ENCODE measurements at places on chromosomes 1 and 21.

GRCh38 chr1:33655496-33655895 is 183.1 kb downstream of the ZSCAN20 start:
- DNase-seq = no peak

DNA sequence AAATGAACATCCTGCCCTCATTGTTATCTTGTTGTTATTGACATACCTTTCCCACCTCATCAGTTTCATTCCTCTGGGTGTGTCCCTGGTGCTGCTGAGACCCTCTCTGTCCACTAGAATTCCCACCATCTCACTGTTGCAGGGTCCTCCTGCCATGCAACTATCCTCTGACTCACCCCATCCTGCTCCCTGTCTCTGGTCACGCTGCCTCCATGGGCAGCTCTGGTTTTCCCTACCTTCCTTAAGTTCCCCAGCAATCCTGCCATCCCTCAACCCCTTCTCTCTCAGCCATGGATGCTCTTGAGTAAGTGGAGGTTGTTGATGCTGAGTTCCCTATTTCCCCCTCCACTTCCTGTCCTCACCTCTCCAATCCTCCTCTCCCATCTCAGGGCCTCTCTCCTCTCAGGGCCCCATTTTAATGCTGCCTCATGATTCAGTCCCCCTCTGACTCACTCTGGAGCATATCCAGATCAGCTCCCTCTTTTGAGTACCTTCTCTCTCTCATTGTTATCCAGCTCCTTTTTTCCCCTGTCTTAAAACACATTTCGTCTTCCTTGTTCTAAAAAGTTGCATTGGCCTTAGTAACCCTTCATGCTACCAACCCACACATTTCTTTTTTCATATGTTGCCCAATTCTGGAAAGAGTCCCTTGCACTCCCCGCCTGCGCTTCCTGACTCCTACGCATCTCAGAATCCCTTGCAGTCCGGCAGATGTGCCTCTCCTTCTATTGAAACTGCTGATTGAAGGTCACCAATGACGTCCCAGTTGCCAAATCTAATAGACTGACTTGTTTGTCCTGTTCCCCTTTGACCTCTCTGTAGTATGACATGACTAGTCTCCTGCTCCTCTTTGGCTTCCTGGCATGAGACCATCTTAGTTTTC is 92.0 kb downstream of the CNIH3 start:
- DNase-seq = no peak

- no peak for DNase-seq
Measured at GRCh38 chr21:14313300-14313699, 69.6 kb downstream of the HSPA13 start.

- no peak for DNase-seq
Measured at GRCh38 chr21:40152476-40152875, 285.2 kb downstream of the PCP4 start.

DNA sequence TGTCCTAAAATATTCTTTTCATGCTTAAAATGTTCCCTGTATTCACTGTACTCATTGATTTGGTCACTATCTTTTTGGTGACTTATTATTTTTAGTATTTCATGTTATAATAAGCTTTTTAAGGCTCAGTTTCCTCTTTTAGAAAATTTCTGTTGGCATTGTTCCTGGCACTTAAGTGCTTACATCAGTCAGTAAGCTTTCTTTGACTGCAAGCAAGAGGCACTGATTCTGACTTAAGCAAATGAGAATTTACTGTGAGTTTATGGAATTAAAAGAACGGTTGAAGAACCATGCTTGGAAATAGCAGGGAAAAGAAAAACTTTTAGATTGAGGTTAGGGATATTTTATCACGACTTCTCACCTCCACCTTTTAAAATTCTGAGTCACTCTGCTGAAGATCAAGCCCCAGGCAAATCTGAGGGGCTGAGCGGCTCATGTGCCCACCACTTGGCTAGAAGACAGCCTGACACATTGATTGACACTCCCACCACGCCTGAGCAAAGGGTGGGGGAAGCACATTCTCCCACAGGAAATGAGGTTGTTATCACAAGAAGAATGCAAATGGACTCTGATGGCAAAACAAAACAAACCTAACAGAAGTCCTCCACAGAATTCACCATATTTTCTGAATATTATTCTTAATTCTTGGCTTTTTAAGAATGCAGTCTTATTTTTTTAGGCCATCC is 102.8 kb downstream of the KCTD3 start:
- peak; percentile 37 for DNase-seq

- DNase-seq = no peak
Measured at GRCh38 chr21:32392299-32392879, 423 bp downstream of the URB1 start.

DNA sequence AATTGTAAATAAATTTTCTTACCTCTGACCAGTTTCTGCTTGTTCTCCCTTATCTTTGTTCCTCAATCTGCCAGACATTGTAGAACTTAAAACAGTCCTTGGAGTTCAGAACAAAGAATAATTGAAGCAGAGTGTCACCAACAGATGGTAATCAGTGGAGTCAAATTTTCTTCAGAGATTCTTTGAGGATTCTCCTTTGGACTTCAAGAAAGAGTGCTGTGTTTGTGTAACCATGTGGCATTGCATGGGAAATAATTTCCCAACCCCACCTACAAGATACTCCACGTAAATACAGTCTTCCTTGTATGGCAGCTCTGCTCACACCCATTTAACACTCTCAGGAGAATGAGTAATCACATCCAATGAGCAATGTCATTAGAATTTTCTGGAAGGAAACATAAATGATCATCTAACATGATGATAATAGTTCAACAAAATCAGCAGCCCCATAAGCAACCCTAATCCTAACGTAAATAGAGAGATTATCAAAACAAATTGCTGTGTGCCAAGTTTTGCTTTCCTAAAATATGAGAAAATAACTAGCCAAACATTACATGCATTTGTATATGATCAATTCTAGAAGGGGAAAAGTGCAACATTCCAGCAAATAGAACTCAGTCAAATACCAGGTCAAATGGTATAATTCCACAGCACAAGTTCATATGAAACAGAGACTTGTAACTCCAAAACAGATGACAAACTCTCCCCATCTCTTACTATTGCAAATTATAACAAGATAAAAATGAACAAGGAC is 6.9 kb upstream of the DENND1B start:
- no peak for DNase-seq

GRCh38 chr21:42514883-42515228 is 1.2 kb downstream of the SLC37A1 start:
- no peak for DNase-seq

GRCh38 chr21:45316871-45317397 is 29.2 kb upstream of the POFUT2 start:
- no peak for DNase-seq

DNA sequence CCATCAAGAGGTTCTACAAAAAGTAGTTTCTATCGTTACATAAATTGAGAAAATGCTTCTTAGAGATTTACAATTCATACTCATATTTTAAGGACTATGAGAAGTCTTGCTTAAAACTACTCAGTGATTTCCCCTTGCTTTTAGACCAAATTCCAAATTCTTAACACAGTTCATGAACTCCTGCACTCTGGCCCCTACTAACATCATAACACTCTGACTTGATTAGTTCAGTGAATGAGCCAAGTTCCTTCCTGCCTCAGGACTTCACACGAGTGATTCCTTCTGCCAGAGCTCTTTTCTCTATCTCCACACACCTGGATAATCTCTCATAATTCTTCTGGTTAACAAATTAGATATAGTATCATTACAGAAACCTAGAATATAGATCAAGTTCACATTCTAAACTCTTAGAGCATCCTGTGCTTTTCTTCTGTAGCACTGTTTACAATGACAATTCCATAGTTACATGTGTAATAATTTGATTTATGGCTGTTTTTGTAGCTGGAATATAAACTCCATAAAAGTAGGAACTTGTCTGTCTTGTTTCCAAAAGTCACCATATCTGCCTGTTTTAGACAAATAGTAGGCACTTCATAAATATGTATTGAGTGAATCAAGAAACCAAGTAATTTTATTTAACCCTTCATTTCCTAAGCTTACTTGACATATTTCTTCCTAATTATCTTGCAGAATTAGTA is 59.9 kb downstream of the NUF2 start:
- no peak for DNase-seq

DNA sequence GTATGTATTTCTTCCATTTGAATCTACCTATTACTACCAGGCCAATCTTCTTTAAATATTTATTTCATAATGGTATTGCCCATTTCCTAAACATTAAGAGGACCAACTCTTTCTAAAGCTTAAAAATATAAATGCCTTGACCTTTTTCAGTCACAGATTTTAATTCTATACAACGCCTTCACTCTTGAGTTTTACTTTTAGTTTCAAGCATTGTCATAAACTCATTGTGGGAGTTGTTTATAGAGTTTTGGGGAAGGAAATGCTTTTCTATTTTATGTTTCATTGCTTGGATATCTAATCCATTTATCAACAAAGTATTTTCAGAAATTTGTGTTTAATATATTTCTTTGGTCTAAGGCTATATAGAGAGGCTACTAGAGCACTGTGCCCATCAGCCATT is 155.8 kb downstream of the DPYD start:
- no peak for DNase-seq

DNA sequence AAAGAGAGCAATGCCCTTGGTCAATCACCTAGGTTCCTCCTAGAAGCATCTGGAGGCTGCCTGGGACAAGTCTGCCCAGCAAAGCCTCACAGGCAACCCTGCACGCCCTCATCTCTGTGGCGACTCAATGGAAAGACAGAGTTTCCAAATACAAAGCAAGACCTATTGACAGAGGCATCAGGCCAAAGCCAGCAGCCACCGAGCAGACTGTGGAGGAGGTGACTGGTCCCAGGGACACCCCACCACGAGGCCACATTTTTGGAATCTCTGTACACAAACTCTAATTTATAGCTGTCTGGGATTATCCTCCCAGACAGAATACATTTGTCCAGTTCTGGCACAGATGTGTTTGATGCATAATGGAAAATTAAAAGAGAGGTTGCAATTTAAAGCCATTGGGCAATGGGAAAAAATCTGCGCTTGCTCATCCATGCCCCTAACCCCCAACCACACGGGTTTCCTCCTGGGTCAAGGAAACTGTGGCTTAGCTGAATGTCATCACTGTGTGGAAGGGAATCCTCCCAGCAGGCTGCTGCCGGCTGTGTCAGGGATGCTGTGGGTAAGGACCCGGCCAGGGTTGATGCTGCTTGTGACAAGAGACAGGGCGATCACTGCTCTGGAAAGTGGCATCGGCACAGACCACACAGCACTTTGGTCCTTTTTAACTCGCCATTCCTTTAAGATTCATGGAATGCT is 14.3 kb downstream of the TSPAN2 start:
- DNase-seq = no peak

- DNase-seq = no peak
Measured at GRCh38 chr1:3928586-3928985, 28.5 kb upstream of the C1orf174 start.

DNA sequence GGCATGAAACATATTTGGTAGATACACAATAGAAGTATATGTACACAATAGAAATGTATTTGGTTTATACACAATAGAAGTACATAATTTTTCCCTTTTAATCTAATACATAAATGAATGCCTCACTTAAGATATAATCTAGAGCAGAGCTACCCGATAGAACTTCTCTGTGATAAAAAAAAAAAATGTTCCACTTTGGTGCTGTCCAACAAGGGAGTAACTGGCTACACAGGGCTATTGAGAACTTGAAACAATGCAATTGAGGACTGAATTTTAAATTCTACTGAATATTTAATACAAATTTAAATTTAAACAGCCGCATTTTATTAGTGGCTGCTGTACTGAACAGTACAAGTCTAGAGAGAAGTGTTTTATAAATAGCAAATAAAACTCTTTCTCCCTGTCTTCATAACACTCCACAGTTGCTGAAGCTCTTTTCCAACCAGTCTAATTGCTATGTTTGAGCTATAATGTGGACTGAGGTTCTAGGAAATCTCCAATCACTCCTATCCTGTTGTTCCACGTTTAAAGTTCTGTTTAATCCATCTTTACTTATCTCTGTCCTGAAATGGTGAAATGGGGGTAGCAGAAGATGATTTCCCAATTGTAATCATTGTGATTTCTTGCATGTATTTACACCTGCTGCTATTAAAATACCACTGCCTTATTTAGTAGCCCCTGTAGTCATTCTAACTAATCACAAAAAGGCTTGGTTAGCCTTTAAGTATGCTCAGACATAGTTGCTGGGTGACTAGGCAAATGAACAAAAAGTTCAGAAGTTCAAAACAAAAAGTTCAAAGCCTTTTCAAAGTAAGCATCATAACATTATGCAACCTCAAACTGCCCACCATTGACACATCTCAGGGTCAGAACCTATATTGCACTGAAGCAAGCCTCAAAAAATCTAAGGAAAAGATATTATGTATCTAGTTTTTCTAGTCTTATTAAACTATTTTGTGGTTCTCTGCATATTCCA is 192.3 kb upstream of the C1orf87 start:
- no peak for DNase-seq

DNA sequence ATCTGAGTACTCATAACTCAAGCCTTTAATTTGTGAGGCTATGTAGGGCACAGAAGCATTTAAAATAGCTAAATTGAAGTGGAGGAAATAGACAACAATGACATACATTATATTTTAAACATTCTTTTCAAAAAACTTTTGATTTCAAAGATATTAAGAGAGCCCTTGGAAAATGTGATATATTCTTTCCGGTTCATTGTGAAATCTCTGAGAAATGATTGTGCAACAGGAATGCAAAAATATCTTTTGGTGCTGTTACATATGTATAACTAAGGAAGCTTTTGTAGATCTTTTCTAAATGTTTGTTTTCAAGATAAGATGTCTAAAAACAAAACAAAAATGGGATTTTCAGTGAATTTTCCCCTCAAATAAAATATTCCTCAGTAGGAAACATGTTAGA is 185.2 kb downstream of the LEPR start:
- DNase-seq = no peak

DNA sequence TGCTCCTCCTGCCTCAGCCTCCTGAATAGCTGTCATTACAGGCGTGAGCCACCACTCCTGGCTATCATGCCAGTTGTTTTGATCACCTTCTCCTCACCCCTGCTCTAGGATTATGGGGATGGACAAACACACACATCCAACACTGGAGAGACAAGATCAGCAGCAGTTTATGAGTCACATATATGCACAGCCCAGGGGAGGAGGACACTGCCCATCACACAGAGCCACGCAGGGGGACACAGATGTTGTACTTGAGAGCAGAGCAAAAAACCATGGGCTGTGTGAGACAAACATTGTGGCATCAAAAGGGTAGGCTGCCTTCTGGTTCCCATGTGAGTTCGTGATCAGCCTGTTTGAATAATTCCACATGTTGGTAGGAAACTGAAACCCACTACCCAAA is 32.1 kb downstream of the EDARADD start:
- DNase-seq = no peak

DNA sequence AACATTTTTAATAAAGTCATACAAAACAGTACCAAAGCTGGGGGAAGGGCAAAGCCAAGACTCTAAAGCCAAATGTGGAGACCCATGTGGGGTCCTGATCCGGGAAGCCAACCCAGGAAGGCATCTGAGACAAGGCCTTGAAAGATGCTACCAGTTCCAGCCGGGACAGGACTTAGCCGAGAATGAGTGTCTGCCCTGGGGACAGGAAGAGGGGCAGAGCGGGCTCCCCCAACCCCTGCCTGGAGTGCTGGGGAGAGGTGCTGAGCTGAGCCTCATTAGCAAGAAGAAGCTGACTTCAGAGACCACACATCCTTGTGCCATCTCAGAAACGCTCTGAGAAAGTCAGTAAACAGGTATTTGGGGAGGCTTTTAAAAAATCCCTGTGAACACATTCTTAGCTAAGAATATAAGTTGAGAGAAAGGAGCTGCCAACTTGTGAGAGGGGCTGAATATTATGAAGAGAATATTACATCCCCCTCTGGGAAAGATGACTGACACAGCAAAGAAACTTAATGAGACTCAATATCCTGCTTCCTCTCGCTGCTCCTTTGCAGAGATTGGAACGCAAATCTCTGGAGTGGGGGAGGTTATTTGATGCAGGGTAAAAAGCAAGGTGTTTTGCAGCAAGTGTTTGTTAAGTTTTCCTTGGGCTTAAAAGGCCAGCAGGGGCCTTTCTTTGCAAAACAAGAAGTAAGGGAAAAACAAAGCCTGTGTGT is 103.3 kb upstream of the KCND3 start:
- DNase-seq = no peak
